Tibial artery (tissue), 4 donors: ENCODE measurements at places on chromosomes 4 and X.

DNA sequence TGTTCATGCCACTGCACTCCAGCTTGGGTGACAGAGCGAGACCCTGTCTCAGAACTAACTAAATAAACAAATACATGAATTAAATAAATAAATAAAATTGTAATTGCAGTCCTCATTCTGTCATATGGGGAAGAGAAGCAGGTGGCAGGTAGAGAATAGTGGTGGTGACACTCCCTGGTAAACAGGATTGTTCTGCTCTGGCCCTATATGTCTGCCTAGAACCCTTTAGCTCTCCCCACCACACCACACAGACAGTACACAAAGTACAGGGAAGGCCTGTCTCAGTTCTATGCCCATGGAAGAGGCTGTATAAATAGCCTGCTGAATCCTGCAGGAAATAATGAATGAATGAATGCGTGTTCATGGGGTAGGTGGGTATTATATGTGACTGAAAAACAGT is 117.7 kb downstream of the CEP135 start:
- no peak for DNase-seq

GRCh38 chr4:2848449-2848848 is 4.8 kb downstream of the ADD1 start:
- no peak for DNase-seq

DNA sequence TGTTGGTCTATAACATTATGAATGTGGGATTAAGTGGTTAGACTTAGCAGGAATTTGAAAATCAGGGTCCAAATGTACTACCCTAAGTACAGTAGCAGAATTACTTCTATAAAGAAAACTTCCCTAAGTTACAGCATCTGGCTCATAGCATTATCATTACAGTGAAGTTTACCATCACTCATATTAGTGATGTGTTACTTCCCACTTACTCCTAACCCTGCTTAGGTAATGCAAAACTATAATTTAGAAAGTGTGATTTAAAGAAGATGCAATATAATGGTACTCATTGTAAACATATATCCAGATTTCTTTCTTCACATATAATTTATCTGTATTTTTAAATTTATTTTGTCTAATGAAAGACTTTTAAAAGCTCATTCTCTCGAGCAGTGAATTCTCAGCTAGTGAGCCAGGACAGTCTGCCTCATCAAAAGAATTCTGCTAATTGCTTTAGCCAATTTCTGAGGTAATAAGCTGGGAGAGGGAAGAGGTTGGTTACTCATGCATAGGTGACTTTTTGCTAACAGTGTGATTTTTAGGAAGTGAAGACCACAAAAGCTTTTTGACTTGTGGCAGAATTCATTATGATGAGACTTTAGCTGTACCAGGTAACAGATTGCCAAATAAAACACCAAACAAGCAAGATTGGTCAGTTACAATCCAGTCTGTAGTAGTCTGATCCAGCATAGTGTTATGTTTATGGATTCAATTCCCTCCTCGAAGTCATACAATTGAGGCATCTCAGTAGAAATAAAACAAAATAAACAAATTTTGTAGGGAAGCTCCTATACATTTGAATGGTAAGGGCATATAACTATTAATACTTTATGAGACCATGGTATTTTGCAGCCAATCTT is 21.0 kb downstream of the PLS3 start:
- no peak for DNase-seq

DNA sequence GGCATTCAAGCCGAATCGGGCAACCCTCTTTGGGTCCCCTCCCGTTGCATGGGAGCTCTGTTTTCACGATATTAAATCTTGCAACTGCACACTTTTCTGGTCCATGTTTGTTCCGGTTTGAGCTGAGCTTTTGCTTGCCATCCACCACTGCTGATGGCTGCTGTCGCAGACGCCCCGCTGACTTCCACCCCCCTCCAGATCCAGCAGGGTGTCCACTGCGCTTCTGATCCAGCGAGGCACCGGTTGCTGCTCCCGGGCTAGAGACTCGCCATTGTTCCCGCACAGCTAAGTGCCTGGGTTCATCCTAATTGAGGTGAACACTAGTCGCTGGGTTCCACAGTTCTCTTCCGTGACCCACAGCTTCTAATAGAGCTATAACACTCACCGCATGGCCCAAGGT is 13.3 kb downstream of the ACOX3 start:
- DNase-seq, result no peak

- DNase-seq, result peak; percentile 31
Measured at GRCh38 chrX:133792198-133792953, 193.0 kb downstream of the GPC3 start.

DNA sequence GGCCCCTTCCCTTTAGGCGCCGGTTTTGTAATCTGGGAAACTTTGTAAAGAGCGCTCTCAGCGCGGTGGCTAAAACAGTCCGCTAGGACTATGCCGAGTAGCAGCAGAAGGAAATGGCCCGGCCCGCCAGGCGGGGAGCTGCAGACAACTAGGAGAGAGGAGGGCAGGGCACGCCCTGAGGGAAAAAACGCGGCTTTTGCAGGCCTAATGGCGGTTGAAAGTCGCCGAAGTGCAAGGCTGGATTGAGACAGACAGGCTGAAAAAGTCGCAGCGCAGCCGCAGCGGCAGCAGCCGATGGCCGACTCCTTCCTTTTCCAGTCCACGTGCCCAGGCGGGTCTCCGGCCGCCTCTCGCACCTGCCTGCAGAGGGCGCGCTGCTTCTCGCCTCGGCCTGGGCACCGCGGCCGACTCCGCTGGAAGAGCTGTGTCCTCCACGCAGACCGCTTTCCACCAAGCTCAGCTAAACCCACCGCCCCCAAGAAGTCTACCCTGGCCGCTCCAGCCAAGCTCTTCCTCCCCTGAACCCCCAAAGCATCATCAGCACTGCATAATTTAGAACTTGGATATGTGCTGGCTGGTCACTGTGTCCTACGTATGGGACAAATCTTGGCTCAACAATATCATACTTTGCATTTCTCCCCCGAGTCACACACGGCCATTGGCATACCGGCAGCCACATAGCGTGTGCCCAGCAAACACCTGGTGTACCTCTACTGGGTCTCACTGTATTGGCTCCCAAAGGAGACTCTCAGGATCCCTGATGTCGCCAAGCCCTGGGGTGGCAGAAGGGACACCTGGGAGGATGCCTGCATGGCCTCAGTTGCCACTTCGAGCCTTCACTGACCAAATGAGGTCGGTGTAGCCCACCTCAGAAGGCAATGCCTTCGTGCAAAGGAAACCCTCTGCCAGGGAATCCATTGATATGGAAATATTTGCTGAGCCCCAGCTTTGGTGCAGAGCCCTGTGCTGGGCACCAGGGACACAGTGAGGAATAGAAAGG is 14.5 kb downstream of the SLC25A5 start:
- peak; percentile 75 for DNase-seq

DNA sequence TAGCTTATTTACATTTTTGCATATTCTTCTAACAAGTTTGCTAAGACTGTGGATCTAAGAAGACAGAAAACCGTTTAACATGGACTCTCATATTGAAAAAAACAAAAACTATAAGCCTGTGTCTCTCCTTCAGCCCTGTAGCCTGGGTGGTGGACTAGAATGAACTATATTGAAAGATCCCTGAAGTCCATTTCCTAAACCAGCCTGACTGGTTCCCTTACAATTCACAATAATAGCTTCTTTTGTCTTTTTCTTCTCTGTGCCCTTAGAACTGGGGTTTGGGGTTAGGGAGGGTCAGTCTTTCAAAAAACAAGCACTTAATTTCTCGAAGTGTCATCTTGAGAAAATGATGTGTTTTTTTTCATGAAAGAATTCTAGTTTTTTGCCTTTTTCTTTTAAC is 59.0 kb downstream of the GSTCD start:
- DNase-seq, result no peak

DNA sequence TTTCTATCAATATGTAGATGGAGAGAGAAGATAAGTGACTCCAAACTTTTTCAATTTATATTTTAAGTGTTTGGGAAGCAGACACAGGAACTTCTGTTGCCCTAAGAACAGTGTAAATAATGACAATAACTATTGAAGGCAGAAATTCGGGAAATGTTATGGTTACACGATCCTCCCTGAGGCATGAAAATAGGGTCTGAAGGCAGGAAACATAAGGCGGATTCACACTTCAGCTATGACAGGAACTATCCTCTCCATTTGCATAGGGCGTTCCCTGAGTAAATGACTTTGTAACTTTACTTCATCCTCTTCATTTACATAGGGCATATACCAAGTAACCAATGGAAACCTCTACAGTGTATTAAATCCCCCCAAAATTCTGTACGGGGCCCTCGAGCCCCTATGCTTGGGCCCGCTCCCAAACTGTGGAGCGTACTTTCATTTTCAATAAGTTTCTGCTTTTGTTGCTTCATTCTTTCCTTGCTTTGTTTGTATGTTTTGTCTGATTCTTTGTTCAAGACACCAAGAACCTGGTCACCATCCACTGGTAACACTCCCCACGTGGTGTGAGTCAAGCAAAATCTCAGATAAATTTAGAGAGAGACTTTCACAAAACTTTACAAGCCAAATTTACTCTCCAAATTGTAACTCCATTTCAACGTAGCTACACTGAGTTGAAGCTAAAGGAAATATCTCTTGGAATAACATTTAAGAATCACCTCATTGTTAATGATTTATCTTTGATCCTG is 2504.3 kb downstream of the ARAP2 start:
- no peak for DNase-seq

DNA sequence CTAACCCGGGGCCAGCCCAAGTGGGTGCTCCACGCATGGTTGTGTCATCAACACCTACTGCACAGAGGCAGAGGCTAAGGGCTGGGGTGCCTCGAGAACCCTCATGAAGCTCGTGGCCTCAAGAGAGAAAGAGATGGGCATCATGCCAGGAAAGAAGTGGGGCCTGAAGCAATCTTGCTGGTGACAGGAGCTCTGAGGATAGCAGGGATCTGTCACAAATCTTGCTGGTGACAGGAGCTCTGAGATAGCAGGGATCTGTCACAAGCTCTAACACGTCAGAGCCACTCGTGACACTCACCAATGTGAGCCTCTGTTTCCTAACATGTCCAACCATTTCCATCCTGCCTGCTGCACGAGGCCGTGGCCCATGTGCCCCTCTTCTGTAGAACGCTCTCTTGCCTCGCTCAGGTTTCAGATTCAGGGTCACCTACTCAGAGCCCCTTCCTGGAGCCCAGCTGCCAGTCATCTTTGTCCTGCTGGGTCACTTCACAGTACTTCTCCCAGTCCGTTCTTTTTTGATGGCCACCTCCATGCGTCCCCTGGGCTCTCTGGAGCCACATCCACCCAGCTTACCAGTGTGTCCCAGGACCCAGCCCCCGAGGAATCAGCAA is 21.1 kb downstream of the PNMA6E start:
- DNase-seq, result no peak

DNA sequence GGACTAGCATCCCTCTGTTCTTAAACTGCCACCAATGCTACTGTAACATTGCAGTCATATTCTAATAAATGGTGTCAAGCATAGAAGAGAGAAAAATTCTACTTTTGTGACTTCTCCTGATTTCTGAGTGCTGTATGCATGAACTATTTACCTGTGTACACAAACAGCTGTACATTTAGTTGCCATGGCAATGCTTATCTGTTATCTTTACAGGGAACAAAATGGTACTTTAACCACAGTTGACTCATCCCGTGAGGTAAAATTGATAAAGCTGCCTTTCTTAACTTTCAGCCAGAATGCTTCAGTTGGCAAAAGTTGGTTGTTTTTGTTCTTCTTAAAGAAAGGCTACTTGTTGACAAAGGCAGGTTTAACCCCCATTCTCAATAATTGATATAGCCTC is 587.5 kb upstream of the MAGEB2 start:
- DNase-seq, result no peak

GRCh38 chr4:73523126-73523525 is 41.6 kb downstream of the AFM start:
- DNase-seq, result no peak

DNA sequence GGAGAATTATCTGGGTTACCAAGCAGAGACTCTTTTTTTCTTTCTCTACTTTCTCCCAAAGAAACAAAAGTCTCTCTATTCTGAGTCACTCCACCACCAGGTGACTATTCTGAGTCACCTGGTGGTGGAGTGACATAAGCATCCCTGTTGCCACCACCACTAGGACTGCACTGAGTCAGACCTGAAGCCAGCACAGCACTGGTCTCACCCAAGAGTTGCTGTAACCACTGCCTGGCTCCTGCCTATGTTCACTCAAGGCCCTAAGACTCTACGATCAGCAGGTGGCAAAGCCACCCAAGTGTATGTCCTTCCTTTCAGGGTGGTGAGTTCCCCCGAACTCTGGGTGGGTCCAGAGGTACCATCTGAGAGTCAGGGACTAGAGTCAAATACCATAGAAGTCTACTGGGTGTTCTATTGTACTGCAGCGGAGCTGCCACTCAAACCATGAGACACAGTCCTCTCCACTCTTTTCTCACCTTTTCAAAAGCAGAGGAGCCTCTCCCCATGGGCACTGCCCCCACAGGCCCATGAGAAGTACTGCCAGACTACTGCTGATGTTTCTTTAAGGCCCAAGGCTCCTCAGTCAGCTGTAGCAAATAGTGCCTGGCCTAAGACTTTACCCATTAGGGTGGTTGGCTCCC is 209.6 kb upstream of the IRS4 start:
- DNase-seq, result no peak

- peak; percentile 51 for DNase-seq
Measured at GRCh38 chr4:1479454-1479853, 73.2 kb upstream of the NKX1-1 start.

DNA sequence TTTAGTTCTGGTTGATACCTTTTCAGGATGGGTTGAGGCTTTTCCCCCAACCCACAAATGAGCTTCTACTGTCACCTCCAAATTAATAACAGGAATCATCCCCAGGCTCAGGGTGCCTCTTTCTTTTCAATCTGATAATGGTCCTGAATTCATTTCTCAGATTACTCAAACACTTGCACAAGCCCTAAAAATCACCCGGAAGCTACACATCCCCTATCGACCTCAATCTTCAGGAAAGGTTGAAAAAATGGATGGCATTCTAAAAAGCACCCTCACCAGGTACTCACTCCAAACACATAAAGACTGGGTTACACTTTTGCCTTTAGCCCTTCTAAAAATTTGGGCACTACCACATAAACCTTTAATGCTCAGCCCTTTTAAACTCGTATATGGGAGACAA is 79.9 kb downstream of the COQ2 start:
- no peak for DNase-seq

DNA sequence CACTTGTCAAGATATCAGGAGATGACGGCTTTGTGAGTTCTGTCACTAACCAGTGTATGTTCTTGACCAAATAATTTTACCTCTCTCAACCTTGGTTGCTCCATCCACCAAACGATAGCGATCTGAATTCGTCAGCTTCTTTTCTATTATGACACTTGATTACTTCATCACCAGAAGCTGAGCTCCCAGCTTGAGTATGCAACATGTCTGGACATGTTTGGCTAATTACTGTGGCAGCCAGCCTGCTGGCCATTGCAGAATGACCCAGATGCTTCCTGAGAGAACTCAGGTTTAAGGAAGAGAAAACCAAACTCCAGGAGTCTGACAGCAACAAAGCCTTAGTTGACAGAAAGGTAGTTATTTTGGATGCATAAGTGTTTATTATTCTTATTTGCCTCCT is 46.4 kb upstream of the PARM1 start:
- no peak for DNase-seq

- no peak for DNase-seq
Measured at GRCh38 chr4:38684271-38684670, 20.3 kb downstream of the KLF3 start.

GRCh38 chr4:114857831-114858230 is 255.6 kb downstream of the NDST4 start:
- no peak for DNase-seq
